Memory B cell (primary cell): ENCODE measurements at places on chromosomes 16 and 17.

GRCh38 chr17:82020572-82021106 lies 2.0 kb downstream of the CENPX start:
- no peak for DNase-seq

DNA sequence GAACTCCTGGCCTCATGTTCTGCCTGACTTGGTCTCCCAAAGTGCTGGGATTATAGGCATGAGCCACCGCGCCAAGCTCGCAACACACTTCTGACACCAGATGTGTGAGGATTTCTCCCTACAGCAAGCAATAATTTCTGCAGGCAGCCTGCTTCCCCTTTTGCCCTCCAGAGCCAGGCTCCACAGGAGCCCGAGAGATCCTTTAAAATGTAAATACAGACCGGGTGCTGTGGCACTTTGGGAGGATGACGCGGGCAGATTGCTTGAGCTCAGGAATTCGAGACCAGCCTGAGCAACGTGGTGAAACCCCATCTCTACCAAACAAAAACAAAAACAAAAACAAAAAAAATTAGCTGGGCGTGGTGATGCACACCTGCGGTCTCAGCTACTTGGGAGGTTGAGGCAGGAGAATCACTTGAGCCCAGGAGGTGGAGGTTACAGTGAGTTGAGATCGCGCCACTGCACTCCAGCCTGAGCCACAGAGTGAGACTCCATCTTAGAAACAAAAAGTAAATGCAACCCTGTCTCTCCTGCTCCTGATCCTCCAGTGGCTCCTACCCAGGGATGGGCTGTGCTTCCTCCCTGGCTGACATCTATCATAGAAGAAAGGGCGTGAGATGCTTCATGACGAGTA lies 14.7 kb downstream of the C16orf96 start:
- no peak for DNase-seq

DNA sequence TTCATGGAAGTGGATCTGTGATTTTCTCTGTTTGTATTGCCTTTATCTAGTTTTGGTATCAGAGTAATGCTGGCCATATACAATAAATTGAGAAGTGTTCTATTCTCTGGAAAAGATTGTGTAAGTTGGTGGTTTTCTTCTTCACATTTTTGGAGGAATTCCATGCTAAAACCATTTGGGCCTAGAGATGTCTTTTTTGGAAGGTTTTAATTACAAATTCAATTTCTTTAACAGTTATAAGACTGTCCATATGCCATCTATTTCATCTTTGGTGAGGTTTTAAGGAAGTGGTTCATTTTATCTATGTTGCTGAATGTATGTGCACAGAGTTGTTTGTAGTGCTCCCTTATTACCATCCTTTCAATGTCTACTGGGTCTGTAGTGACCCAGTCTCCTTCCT lies 46.0 kb downstream of the CACNG1 start:
- DNase-seq, result no peak

DNA sequence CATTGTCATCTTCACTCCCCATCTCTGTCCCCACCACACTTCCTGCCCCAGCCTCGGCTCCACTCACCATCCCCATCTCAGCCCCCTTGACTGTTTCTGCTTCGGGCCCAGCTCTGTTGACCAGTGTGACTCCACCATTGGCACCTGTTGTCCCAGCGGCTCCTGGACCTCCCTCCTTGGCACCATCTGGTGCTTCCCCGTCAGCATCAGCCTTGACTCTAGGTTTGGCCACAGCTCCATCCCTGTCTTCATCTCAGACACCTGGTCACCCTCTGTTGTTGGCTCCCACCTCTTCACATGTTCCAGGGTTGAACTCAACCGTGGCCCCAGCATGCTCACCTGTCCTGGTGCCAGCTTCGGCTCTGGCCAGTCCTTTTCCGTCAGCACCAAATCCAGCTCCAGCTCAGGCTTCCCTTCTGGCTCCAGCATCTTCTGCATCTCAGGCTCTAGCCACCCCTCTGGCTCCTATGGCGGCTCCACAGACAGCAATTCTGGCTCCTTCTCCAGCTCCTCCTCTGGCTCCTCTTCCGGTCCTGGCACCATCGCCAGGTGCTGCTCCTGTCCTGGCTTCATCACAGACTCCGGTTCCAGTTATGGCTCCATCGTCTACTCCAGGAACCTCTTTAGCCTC lies 24.4 kb upstream of the PHKG2 start:
- DNase-seq, result no peak

DNA sequence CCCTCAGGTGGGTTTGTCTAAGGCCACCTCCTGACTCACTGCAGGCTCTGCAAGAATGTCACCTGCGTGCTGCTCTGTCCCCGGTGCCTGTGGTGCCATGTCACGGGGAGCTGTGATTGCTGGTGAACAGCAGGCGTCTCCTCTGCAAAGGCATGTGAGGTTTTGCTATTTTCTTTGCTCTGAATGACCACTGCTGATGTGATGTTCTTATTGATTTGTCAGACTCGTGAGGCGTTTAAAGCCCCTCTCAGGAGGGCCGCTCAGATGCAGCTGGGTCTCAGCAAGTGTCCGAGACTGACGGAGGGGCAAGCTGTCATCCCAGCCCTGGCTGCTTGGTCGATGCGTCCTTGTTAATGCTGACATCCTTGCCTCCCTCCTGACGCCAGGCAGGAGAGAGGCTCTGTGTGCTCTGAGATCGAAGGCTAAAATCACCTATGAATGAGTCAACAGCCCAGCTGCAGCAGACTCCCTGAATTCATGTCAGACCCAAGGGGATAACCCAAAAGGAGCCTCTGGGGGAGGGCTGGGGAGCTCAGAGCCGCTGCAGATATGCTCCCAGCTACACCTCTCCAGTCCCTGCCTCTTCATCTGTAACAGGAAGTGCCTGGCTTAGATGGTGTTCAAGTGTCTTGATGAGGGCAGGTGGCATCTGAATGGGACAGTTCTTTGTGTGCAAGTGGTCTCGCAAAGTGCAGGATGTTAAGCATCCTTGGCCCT lies 11.8 kb upstream of the PEMT start:
- DNase-seq, result no peak

DNA sequence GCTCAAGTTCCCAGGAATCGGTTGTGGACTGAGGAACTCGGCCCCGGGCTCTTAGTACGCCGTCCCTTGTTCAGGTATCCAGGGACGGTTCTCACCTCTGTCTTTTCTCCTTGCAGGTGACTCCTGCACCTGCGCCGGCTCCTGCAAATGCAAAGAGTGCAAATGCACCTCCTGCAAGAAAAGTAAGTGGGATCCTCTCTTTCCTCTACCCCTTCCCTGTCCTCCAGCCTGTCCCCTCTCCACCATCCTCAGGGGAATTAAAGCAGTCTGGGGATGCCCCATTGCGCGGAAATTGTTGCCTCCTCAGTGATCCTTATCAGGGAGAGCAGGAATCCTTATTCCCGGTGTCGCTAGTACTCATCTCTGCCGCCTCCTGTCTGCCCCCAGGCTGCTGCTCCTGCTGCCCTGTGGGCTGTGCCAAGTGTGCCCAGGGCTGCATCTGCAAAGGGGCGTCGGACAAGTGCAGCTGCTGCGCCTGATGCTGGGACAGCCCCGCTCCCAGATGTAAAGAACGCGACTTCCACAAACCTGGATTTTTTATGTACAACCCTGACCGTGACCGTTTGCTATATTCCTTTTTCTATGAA lies 585 bp downstream of the MT2A start:
- no peak for DNase-seq

DNA sequence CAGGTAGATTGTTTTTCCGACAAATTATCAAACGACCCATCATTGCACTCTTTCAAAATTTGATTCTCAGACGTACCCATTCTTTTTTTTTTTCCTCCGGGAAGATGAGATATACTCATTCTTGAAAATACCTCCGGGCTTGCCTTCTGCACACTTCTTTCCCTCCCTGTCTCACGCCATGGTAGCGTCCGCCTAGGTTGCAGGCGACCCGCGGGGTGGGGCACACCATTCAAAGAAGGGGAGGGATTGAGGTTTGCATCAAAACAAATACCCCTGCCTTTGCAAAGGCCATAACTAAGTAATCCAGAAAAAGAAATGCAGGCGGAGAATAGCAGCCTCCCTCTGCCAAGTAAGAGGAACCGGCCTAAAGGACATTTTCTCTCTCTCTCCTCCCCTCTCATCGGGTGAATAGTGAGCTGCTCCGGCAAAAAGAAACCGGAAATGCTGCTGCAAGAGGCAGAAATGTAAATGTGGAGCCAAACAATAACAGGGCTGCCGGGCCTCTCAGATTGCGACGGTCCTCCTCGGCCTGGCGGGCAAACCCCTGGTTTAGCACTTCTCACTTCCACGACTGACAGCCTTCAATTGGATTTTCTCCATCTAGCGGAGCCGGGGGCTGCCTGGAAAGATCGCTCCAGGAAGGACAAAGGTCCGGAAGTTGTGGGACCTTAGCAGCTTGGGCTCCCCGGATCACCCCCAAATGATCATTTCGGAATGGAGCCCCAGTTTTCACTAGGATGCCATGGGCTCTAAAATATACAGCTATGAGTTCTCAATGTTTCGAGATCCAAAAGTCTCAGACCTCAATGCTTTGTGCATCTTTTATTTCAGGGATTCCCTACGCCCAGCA lies 843 bp downstream of the TP53 start:
- peak; percentile 87 for DNase-seq

DNA sequence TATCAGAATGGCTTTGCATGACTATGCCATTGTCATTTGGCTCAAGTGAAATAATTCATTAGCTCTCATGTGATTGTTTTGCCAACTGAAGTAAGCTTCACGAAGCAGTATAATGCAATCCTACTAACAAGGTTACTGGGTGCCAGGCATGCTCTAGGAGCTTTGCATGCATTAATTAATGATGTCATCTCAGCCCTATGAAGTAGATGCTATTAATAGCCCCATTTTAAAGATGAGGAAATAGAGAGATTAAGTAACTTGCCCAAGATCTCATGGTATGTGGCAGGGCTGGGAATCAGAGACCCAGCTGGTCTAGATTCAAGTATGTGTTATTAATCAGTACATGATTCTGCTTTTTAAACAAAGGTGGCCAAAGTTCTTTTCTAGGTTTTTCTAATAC lies 14.1 kb downstream of the KRT39 start:
- no peak for DNase-seq
